ENCODE measurements at places on chromosomes 11 and 22. TPM values are rescaled to one million over a fixed set of nuclear protein-coding genes. Genes with fewer than 3 reads are reported as not detected.

DNA sequence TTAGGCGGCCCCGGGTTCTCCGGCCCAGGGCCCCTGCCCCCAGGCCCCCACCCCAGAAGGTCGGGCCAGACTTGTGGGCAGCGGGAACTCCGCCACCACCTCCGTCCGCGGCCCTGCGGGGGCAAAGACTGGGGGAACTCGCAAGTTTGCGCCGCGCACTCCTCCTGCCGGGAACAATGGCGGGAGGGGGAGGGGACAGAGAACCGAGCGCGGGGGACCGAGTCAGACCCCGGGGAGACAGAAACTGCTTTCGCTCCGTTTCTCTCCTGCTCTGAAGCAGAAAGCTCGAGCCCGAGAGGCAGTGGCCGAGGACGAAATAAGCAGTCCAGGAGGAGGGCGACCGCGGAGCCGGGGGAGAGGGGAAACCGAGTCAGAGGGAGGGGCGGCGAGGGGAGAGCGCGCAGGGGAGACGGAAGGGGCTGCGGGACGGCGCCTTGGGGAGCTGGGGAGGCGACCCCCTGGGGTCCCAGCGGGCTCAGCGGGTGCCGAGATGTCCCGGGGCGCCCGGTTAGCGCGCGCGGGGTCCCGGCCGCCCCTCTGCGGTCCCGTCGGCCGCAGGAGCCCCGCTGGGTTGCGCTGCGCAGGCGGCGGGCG is 555 bp downstream of the TP53I11 start:
- H3K36me3 ChIP-seq, result no peaks in the 10 kb centered on the region
- H3K27me3 ChIP-seq, result no peaks in the 10 kb centered on the region
- no peak overlapping the region for H3K27ac ChIP-seq

- peaks cover 8% of the 10 kb centered on the region for H3K4me1 ChIP-seq
- H3K4me3 ChIP-seq, result no peak overlapping the region
- H3K36me3 ChIP-seq, result no peaks in the 10 kb centered on the region
Measured at GRCh38 chr11:19952116-19952605, 208.1 kb downstream of the DBX1 start.

DNA sequence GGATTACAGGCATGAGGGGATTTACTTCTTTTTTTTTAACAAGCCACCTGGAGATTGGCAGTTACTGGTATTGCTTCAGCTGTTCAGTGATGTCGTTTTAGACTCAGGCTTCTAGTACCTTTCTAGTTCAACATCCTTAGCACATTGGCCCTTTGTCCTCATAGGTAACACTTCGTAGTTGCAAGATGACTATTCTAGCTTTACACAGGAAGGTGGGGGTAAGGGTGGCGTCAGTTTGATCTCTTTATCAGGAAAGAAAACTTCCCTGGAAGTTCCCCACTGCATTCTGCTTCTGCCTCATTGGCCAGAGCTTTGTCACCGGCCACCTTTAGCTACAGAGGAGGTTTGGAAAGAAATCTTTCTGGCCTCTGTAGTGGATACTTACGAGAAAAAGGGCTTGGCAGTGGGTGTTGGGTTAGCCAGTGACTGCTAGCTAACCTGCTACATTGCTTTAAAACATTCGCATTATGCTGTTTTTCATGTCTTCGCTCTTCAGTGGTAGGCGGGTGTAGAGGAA is 40.7 kb downstream of the SFI1 start:
- H3K27ac ChIP-seq, result peak overlapping the region; percentile 97
- H3K27me3 ChIP-seq, result no peaks in the 10 kb centered on the region
- H3K36me3 ChIP-seq, result peaks cover 58% of the 10 kb centered on the region
- H3K4me1 ChIP-seq, result peaks cover 68% of the 10 kb centered on the region

GRCh38 chr22:27046086-27046485 is 388.7 kb downstream of the MIAT start:
- peaks cover 8% of the 10 kb centered on the region for H3K27me3 ChIP-seq
- no peak for DNase-seq
- no peaks in the 10 kb centered on the region for H3K36me3 ChIP-seq
- H3K27ac ChIP-seq, result no peak overlapping the region
- no peak overlapping the region for H3K4me3 ChIP-seq

GRCh38 chr11:43871051-43871450 is 9.6 kb upstream of the ALKBH3 start:
- peaks cover 29% of the 10 kb centered on the region for H3K4me1 ChIP-seq
- H3K27me3 ChIP-seq, result peaks cover 21% of the 10 kb centered on the region
- no peak overlapping the region for H3K27ac ChIP-seq
- DNase-seq, result no peak
- H3K36me3 ChIP-seq, result no peaks in the 10 kb centered on the region
- no peak overlapping the region for H3K4me3 ChIP-seq

GRCh38 chr11:124069429-124070401 is 28.6 kb upstream of the OR10G7 start:
- peaks cover 24% of the 10 kb centered on the region for H3K27me3 ChIP-seq
- H3K4me1 ChIP-seq, result peaks cover 23% of the 10 kb centered on the region
- no peaks in the 10 kb centered on the region for H3K36me3 ChIP-seq

DNA sequence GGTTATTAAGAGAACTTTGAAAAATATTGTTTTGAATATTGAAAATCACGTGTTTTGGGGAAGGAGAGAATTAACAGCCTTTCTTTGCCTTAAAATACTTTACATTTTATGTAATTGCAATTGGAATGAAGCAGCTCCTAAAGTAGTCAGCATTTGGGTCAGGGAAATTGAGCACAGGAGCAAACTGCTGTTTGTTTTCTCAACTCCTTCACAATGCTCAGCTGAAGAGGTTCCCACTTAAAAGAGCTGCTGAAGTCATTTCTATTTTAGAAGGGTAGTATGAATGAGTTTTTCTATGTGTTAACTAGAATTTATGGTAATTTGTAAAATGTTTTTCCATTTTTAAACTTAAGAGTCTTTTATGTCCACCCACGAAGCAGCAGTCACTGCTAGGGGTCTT is 8.1 kb upstream of the UCP2 start:
- H3K4me1 ChIP-seq, result peaks cover 43% of the 10 kb centered on the region
- peak overlapping the region; percentile 66 for H3K27ac ChIP-seq
- no peak overlapping the region for H3K4me3 ChIP-seq
- no peaks in the 10 kb centered on the region for H3K36me3 ChIP-seq
- H3K27me3 ChIP-seq, result no peaks in the 10 kb centered on the region

GRCh38 chr22:17968126-17968525 is 56.2 kb downstream of the MICAL3 start:
- no peaks in the 10 kb centered on the region for H3K27me3 ChIP-seq
- peaks cover 1% of the 10 kb centered on the region for H3K36me3 ChIP-seq
- no peak for DNase-seq
- no peak overlapping the region for H3K4me3 ChIP-seq
- H3K4me1 ChIP-seq, result no peaks in the 10 kb centered on the region
- no peak overlapping the region for H3K27ac ChIP-seq

DNA sequence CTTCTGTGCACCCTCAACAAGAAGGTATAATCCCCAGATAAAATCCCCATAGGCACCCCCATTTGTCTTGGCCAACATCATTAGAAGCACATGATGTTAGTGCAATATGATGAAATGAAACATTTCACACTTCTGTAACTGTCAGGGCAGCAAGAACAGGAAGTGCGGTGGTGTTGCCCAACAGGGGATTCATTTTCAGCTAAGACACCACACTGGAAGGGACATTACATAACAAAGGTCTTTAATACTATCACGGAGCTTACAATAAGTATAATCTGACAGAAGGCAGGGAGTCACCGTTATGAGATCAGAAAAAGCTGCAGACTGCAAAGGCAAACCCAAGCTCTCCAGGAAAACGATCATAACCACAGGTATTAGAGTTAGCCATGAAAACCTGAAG is 2.0 kb downstream of the OR52W1 start:
- DNase-seq, result peak; percentile 13
- peaks cover 48% of the 10 kb centered on the region for H3K4me1 ChIP-seq
- H3K4me3 ChIP-seq, result no peak overlapping the region
- H3K27me3 ChIP-seq, result no peaks in the 10 kb centered on the region
- peak overlapping the region; percentile 10 for H3K27ac ChIP-seq

GRCh38 chr22:48310740-48311139 is 1516.9 kb downstream of the BRD1 start:
- H3K27ac ChIP-seq, result no peak overlapping the region
- H3K27me3 ChIP-seq, result no peaks in the 10 kb centered on the region
- H3K36me3 ChIP-seq, result no peaks in the 10 kb centered on the region
- no peaks in the 10 kb centered on the region for H3K4me1 ChIP-seq
- no peak for DNase-seq

Gene ALDH3B1
- total RNA-seq, result 0.11 TPM

Gene PARVA
- not detected for total RNA-seq

Gene MN1
- 0.11 TPM for total RNA-seq

Gene IGLL1
- total RNA-seq, result not detected

Gene MMP7
- total RNA-seq, result not detected

Gene MFRP
- not detected for total RNA-seq

Gene DERL3
- 5.4 TPM for total RNA-seq
